Fibroblast of mammary gland (primary cell): ENCODE measurements at places on chromosomes 3 and 15.

- no peak for DNase-seq
These were observed 26.8 kb upstream of the SEMA4B start for GRCh38 chr15:90174140-90174875.

GRCh38 chr3:128174675-128175590, 21.7 kb downstream of the EEFSEC start:
- no peak for DNase-seq

DNA sequence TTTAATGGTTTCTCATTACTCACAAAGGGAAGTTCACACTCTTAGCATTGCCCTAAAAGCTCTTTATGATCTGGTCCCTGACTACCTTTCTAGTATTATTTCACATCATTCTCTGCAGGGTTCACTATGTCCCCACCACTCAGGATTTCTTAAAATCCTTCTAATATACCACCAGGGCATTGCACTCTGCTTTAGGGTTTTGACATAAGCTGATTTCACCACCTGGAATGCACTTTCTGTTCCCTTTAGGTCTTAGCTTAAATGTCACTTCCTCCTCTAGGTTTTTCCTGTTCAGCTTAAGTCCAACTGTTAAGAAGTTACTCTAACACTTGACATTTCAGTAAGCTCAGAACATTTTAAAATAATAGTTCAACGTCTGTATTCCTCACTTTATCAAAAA, 81.7 kb downstream of the HCN4 start:
- DNase-seq: no peak

GRCh38 chr3:141992512-141992911, 116.1 kb downstream of the ATP1B3 start:
- DNase-seq: no peak

- DNase-seq: no peak
These were observed 762 bp downstream of the CTNNB1 start for GRCh38 chr3:41199866-41200668.

GRCh38 chr15:75646944-75647364, 758 bp upstream of the SNX33 start:
- DNase-seq: no peak

DNA sequence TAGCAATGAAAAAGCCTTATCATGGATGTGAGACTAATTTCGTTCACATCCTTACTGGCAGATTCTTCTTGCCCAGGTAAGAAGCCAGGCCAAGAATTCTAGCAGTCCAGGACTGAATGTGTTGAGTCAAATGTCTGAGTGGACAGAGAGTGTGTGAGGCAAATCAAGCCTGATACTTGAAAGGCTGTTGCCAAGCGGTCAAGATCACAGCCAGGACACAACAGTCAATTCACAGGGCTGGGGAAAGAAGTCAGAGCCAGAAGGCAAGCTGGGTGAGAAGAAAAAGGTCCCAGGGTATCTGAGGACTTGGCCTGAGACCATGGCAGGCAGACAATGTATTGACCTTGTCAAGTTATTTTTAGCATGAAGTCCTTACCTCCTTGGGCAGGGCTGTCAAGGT, 301.3 kb downstream of the ZNF385D start:
- DNase-seq: no peak

- peak; percentile 97 for DNase-seq
These were observed 51.1 kb downstream of the RSRC1 start for GRCh38 chr3:158160958-158161357.

DNA sequence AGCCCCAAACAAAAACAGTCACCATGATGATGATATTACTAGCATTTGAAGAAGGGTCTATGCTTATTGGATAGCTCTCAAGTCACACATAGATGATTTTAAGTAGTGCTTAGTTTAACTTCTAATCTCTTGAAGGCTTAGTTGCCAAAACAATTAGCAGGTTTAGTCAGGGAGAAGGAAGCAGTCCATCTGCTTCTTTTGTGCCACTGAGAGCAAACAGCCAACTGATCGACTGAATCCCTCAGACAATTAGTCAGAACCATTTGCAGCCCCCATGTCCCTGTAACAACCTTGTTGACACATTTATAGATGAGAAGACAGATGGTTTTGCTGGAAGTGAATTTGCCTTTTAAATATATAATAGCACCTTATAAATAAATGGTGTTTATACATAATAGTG, 585.1 kb upstream of the SUCLG2 start:
- no peak for DNase-seq

- peak; percentile 20 for DNase-seq
These were observed 35.4 kb upstream of the TSC22D2 start for GRCh38 chr3:150372722-150373121.

DNA sequence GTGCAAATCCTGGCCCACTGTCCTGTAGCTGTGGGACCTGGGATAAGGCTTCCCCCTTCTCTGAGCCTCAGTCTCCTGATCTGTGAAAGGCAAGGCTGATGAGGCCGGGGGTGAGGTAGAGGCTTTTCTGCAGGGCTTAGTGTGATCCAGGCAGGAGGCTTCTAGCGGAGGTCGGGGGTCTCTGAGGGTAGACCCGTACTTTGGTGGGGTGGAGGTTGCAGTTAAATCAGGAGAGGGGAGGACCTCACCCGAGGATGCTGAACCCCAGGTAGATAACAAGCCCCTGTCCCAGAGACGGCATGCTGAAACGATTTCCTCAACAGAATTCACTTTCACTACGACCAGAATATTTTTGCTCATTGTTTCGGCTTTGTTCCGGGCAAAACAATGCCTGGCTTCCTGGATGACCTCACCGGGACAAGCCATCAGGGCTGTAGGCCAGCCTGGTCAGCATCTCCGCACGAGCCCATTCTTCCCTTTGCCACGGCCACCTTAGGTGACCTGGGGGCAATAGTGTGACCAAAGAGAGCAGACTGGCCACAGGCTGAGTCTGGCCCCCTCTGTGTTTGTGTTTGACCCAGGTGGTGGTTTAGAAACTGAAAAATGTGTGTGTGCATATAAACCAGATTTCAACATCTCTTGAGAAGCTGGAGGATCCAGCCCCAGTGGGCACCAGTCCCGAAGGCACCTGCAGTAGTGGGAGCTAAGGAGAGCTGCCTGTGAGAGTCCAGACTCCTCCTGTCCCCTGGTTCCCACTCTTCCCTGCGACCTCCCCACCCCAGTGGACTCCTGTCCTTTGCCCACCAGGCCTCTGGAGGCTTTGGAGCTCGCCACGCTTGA, 33.0 kb downstream of the SLC6A6 start:
- DNase-seq: no peak

GRCh38 chr3:184428561-184429175, 48.8 kb downstream of the CHRD start:
- DNase-seq: no peak

- peak; percentile 93 for DNase-seq
These were observed 53.0 kb upstream of the MME start for GRCh38 chr3:155026999-155027591.

GRCh38 chr15:51343466-51343865, 2.0 kb downstream of the GLDN start:
- no peak for DNase-seq

GRCh38 chr15:50234764-50235163, 30.8 kb downstream of the HDC start:
- no peak for DNase-seq

DNA sequence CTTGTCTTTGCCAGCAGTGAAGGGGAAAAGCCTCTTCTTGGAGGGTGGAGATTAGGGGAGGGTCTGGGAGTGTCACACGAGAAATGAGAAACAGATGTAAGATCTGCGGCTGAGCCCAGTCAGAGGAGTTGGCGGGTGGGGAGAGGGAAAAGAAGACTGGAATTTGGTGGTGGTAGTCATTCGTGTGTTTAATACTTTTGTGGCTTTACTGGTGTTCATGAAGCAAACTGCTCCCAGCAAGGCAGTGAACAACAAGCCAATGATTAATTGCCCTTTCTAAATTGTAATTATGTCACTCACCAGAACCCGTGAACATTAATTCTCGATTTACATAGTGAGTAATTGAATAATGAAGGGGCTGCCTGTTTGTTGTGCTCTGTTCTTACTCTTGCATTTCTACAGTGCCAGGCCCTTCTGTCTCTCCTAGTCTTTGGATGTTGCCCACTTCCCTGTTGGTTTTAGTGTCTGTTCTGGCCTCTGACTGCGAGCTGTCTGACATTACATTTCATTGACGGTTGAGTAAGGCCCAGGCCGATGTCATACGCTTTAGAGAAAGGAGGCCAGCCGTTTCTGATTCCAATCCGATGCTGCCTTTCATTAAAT, 78.0 kb downstream of the CHCHD6 start:
- DNase-seq: peak; percentile 95

GRCh38 chr15:26773067-26773877, 406 bp upstream of the GABRB3 start:
- DNase-seq: peak; percentile 1

DNA sequence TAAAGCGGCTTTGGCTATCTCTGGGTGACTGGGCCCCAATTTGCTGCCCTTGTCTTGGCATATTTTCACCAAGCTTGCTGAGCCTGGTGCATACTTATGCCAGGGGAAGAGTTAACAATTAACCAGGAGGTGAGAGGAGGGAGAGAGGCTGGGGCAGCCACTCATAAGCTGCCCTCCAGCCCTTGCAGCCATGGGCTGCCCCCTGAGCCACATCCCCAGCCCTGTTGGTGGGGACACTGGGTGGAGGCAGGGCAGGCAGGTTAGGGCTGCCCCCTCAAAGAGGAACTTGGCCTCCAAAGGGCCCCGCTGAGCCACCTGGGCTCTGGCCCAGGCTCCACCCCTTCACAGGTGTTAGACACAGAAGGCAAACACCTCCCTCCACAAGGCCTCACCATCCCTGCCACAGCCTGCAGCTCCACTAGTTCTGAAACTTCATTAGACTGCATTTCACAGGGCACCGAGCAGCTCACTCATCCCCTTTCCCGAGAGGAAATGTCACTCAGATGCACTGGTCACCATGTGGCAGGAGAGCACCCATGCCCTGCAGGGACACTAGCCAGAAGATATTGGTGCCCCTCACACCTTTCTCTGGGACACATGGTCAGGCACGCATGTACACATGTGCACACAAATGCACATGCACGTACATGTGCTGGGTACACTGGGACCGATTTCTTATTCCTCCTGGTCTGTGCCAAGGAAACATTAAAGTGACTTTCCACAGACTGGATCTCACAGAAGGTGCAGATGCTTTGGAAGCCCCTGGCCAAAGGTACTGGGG, 20.2 kb downstream of the AMOTL2 start:
- DNase-seq: no peak
